ENCODE measurements at places on chromosomes 6 and 20. TPM values are rescaled to one million over a fixed set of nuclear protein-coding genes. Genes with fewer than 3 reads are reported as not detected.

OTOR gene
- total RNA-seq: not detected

SLC16A10 gene
- total RNA-seq: 12.1 TPM

EBF4 gene
- total RNA-seq: 4.7 TPM

DNA sequence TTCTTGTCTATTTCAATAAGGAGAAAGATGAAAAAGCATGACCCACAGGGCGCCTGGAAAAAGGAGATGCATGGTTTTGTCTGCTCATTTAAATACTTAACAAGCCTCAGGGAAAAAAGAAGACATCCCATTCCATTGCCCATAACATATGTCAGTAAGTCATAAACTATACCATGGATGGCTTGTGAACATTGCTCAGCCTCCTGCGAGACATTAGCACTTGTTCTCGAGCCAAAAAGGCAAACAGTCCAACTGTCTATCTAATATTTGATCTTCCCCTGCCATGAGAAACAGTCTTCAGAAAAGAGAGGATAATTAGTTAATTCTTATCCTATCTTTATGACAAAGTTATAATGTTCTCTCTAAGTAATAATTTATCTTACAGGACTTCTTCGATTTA lies 527.4 kb downstream of the HACE1 start:
- DNase-seq: no peak

GRCh38 chr6:103715269-103715668 lies 1144.5 kb downstream of the HACE1 start:
- DNase-seq: no peak

DNA sequence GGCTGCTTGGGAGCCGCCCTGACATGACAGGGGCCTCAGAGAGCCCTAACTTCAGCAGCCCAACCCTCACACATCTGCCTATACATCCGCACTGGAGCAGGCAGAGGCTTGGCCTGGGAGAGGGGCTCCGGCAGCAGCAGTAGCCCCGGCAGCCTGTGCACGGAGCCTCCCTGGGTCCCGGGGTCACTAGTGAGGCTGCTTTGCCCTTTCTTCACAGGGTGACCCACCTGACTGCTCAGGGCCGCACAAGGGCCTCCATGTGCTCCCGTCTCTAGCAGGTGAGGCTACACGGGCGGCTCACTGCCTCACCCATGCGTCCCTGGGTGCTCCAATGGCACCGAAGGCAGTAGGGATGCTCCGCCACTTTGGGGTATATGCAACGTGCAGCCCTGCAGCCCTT lies 36.7 kb upstream of the STX16 start:
- peak; percentile 39 for DNase-seq

DNA sequence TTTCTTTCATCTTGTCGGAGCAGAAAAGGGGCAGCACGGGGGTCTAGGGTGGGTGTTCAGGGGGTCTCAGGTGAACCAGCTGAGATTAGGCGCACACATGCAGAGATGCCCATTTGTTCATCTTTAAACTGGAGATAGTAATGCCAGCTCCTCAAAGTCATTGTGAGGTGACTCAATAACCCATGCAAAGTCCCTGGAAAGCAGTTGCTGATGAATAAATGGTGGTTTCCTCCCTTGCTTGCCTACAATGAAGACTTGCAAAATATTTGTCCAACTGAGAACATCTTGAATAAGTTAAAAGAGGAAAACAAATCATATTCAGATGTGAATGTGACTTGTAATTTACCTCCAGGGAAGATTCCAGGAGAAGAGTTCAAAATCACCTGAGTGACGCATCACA lies 206.9 kb downstream of the LY86 start:
- DNase-seq: no peak

GRCh38 chr6:77363702-77364101 lies 99.6 kb downstream of the HTR1B start:
- DNase-seq: no peak

GRCh38 chr20:4083098-4083865 lies 67.9 kb upstream of the RNF24 start:
- DNase-seq: no peak

GRCh38 chr6:42423244-42423643 lies 28.5 kb downstream of the TRERF1 start:
- no peak for DNase-seq

GRCh38 chr6:106927531-106928398 lies 46.8 kb downstream of the CD24 start:
- DNase-seq: no peak

DNA sequence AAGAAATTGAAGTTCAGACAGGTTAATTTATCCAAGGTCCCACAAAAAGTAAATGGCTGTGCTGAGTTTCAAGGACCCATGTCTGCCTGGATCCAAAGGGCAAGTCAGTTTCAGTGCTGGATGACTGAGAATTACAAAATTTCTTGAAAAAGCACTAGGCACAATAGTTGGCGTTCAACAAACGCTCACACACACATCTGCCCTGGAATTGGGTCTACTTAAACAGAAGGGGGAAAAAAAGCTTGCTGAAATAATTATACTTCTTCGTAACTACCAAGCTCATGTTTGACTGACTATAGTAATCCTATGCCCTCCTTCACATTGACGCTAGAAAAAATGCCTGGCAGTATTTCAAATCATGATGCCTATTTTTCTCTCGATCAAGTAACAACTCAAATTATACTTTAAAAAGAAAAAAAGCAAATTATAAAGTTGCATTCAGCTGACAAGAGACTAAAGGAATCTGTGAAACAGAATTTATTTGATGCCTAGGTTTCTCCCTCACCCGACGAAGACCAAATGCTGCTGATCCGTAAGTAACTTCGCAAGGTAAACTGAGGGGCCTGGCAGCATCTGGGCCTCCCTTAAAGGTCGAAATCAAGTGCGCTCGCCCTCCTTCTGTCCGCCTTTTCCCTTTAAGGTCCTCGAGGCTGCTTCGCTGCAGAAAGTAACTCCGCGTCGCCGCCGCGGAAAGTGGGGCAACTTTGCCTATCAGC lies 650 bp upstream of the CD2AP start:
- DNase-seq: no peak

DNA sequence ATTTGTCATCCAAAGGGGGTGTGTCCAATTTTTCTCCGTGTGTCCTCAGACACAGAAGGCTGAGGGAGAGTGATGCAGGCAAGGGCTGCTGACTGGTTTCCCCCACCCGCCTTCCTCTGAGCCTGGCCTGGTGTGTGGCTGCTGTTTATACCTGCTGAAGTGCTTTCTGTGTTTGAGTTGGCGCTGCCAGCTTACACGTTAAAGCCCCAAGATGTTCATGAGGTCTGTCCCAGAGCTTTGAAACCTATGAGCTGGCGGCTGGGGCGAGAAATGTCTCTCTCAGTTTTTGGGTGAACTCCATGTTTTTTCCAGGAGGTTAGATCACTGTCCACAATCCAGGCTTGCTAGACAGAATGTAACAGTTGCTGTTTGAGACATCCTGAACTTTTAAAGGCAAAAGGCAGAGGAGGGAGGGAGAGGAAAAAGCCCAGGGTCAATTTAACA lies 69.0 kb upstream of the CCN2 start:
- DNase-seq: peak; percentile 62

- DNase-seq: no peak
These were observed 166.3 kb upstream of the STXBP5 start for GRCh38 chr6:147037881-147038280.

- DNase-seq: no peak
These were observed 23.5 kb downstream of the SNAP25 start for GRCh38 chr20:10242166-10242565.

DNA sequence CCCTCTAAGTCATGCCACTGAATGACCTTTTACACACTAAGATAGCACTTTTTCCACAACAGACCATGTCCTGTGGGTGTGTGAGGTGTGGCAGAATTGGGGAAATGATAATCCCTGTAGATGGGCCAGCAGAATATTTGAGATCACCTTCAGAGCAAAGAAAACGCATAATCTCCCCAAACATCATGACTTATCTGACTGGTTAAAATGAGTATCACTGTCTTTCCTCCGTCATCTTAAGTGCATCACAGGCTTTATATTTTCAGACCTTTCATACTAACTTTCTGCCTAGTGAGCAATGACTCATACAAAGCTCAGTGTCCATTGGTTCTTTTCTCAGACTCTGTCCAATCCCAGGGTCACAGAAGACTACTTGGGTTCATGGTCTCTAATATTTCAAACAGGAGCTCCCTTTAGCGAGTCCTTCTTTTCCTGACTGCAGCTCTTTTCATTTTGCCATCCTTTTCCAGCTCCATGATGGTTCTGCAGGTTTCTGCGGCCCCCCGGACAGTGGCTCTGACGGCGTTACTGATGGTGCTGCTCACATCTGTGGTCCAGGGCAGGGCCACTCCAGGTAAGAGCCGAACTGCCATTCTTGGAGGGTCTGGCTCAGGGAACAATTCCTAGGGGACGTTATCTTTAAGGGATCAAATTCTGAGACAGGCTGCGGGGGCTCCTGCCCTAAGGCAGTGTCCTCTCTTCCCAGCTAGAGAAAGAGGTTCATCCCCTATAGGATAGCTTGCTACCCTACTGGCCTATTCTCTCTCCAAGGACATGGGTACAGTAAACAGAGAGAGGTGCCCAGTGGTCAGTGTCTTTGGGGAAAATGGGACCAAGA lies at the start of gene HLA-DPB1:
Gene HLA-DPB1 (plus strand): TSS at position 423 of the 838 bp plus-strand sequence. CDS start 52 bp downstream, at position 475.
- DNase-seq: no peak

GRCh38 chr6:94357381-94357980 lies 938.1 kb upstream of the EPHA7 start:
- no peak for DNase-seq

DNA sequence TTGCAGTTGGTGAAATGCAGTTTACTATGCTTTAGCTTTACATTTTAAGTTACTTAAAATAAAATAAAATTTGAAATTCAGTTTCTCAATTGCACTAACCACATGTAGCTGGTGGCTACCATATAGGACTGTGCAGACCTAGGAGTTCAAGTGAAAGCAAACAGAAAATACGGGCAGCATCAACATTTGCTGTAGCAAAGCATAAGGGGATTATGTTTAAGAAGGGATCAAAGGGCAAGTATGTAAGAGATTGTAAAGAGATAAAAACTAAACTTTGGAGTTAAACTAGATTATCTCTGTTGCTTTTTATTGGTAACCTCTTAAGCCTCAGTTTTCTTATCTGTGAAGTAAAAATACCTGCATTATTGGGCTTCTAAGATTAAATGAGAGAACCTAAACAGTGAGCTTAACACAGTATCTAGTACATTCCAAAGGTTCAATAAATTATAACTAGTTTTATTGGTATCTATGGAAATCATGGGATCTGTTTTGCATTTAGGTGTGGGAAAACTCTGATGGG lies 81.2 kb downstream of the SPTLC3 start:
- no peak for DNase-seq

DNA sequence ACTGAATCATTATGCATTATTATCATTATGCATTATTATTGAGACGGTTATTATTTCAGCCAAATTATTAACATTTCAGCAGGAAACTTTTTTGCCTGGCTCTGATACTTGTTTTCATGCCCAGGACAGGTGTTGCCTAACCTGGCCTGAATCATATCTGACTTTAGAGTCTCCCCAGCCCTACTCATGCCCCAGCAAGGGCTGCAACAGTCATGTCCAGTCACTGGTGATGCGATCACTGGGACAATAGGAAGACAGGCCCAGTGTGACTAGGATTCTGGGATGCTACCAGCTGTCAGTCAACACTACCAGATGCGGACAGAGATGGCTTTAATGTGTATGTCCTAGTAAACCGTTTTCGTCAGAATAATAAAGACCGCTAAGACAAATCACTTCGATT lies 285.0 kb downstream of the KHDC1L start:
- no peak for DNase-seq
